SK-N-SH treated with all-trans-retinoic acid at 6 μM for 48 hours (cell line): ENCODE measurements at places on chromosomes 3 and 15.

- no peak for ATAC-seq
Observed at GRCh38 chr3:189099031-189099471, 72.7 kb upstream of the TPRG1 start.

DNA sequence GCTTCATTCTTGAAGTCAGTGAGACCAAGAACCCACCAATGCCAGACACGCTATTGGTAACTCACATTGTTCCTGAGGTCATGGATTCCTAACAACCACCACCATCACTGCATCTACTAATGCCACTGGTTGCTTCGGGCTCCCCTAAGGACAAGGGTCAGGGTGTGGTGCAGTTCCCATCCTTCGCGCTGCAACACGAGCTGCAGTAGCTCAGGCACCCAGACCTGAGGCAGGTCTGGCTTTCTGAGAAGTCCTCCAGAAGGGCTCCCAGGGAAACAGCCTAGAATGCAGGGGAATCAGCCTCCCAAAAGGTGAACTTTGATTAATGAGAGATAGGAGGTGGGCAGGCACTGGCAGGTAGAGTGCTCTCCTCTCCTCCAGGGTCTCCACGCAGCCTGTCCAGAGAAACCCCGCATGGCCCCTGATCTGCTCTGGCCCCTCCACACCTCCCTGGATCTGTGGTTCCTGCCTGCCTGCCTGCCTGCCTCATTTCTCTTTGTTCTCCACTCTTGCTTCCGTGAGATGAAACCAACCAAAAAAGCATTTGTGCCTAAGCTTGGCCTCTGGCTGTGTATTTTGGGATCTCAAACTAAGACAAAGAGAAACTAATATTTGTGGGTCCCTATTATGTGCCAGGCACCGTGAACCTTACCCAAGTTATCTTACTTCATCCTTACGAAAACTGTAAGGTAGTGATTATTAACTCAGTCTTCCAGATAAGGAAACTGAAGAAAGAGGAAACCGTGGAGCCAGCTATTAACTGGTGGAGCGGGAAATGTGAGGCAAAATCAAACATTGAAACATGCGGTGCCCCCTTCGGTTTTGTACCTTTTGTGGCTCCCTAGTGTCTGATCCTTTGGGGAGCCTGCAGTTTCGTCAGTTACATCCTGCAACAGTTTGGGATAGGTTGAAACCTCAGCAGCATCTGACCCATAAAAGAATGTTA, 43.9 kb upstream of the USP3 start:
- no peak for ATAC-seq

DNA sequence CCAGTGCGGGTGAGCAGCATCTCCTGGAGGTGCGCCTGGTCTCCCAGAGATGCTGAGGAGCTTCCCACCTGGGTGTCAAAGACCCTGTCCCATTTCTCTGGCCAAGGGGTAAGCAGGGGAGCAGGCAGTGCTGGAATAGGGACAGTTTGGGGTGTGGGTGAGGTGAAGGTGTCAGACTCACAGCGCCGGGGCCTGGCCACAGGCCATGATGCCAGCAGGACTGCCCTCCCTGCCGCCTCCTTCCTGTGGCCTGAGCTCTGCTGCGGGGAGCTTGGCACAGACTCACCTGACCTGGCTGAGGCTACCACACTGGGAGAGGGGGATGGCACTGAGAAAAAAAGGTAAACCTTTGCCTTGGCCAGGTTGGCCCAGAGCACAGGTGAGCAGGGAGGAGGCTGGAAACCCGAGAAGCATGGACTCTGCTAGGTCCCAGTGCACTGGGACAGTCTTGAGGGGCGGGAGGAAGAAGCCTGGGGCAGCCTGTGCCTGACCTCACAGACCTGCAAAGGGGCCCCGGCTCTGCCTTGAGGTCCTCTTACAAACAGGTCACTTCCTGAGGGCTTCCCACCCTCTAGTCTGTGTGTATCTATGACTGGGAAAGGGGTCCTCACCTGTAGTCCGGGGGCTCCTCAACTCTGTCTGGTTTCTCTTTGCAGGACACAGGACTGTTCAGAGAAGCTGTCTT, 28.2 kb downstream of the GRAMD2A start:
- 0 out of 3 replicates have a peak, but pooled peaks have one; percentile 11 for ATAC-seq

- no peak for ATAC-seq
Observed at GRCh38 chr15:68587769-68588385, 9.1 kb downstream of the CORO2B start.

- ATAC-seq: no peak
Observed at GRCh38 chr3:59771768-59772181, 722.0 kb upstream of the CFAP20DC start.

- no peak for ATAC-seq
Observed at GRCh38 chr3:99666201-99666600, 27.8 kb downstream of the COL8A1 start.

DNA sequence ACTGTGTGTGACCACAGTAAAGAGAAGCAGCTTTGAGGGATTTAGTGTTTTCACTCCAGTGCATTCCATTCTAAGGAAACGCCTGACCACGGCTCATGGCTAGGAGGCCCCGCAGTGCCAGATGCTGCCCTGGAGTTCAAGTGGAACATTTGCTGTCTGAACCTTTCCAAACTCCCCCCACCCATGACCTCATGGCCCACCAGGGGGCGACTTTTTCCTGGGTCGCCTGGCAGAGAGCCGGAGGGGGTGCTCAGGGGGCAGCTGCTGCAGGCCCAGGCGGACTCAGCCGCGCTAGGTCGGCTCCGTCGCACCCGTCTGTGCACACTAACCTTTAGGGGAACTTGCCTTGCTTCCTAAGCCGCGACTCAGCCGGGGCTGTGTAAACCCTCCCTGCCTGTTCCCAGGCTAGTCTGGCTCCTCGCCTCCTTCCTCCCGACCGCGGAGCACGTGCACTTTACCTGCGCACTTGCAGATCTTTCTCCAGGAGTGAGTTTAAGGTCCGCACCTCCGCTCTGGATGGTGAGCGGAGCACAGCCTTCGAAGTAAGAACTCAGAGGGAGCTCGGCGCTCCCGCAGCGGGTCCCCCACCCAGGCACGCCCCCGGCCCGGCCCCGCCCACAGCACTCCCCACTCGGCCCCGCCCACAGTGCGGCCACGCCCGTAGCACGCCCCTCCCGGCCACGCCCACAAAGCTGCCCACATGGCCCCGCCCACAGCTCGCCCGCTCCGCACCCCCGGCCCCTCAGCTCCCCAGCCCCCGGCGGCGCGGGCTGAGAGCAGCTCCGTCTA, at the start of gene OCA2:
Gene OCA2, minus strand, starts transcription at position 550 of the 789 bp plus-strand sequence. CDS start 17,441 bp downstream, outside the sequence.
- peak; percentile 37 for ATAC-seq

- no peak for ATAC-seq
Observed at GRCh38 chr3:167450195-167450594, 23.6 kb downstream of the SERPINI2 start.

DNA sequence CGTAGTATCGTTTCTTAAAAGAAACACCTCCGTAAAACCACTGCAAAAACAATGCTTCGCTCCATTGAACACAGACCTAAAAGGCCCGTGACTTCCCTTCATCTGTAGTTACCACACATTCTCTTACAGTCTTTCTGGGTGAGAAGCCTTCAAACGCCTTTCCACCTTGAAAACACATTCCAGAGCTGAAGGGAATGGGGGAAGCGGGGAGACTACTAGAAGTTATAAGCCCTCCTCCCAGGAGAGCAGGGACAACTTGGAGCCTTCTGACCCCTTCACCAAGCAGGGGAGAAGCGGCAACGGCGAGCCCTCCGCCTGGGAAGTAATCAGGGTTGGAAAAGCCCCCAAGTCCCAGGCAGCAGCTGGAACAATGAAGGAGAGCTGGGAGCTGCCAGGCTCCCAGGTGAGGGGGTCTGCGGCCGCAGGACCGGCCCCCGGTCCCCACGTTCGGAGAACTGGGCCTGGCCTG, 461 bp downstream of the SECISBP2L start:
- ATAC-seq: peak; percentile 74
